ENCODE measurements at places on chromosomes 12 and 14. TPM values are rescaled to one million over a fixed set of nuclear protein-coding genes. Genes with fewer than 3 reads are reported as not detected.

DNA sequence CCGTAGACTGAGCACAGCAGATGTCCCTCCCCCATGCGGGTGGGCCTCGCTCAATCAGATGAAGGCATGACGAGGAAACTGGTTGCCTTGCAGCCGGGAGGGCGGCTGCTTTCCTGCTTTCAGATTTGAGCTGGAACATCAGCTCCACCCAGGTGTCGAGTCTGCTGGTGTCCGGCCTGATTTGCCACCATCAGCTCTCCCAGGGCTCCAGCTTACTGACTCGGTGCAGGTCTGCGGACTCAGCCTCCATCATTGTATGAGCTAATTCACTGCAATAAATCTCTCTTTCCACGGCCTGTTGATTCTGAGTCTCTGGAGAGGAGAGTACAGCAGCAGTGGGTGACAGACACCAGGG is 156.2 kb downstream of the KIF26A start:
- DNase-seq = no peak

- DNase-seq = no peak
These were observed 38.0 kb upstream of the NID2 start for GRCh38 chr14:52106840-52107239.

GRCh38 chr12:81626406-81626805 is 132.7 kb downstream of the PPFIA2 start:
- no peak for DNase-seq

GRCh38 chr14:99182548-99183250 is 89.3 kb downstream of the BCL11B start:
- DNase-seq = no peak

GRCh38 chr14:21723431-21724045 is 49.9 kb upstream of the OR4E1 start:
- peak; percentile 60 for DNase-seq

The DDN gene
- 0.81 TPM for total RNA-seq

The OLR1 gene
- not detected for total RNA-seq

Measured in hematopoietic multipotent progenitor cell (in vitro differentiated cells).